ENCODE measurements at places on chromosomes 16 and 17.

DNA sequence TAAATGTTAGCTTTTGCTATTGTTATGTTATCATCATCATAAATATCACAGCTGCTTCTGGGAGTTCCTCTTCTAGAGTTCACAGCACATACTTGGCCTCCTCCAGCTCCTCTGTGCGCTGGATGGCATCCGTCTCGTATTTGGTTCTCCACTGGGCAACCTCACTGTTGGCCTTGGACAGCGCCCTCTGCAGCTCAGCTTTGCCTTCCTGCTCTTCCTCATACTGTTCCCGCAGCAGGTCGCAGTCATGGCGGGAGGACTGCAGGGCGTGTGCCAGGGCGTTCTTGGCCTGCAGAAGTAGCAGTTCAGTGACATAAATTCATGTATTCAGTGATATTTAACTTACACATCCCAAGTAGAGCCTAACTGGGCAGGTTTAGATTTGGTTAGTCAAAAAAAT is 23.4 kb downstream of the MYH8 start:
- DNase-seq = no peak

DNA sequence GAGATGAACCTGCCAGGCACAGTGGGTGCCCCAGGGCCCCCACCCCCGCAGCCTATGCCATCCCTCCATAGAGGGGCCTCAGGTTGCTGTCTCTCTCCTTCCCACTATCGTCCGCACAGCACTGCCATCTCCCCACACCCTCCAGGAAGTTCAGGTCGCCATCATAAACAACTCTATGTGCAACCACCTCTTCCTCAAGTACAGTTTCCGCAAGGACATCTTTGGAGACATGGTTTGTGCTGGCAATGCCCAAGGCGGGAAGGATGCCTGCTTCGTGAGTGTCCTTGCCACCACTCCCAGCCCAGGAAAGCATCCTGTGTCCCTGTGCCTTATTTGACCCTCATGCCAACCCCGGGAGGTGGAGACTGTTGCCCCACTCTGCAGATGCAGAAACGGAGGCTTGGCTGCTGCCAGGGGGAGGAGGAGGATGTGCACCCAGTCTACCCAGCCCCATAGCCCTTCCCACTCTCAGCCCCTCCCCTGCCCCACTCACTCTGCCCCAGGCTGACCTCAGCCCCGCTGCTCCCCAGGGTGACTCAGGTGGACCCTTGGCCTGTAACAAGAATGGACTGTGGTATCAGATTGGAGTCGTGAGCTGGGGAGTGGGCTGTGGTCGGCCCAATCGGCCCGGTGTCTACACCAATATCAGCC is 3.9 kb downstream of the PRSS21 start:
- no peak for DNase-seq

DNA sequence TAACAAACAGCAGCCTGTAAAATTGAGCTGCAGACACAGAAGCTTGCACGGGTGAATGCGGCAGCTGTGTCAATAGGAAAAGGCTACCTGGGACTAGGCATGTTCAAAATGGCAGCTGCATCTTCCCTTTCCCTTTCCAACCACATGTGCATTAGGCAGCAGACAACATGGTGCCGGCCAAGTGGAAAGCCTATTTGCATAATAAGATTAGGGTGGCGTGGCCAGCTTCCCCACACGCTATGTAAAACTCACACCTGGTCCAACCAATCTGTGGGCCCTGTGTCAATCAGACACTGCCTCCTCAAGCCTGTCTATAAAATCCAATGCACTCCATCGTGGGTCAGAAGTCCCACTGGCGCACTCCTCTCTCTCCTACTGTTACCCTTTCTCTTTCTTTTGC is 61.0 kb upstream of the RBBP6 start:
- DNase-seq = no peak

DNA sequence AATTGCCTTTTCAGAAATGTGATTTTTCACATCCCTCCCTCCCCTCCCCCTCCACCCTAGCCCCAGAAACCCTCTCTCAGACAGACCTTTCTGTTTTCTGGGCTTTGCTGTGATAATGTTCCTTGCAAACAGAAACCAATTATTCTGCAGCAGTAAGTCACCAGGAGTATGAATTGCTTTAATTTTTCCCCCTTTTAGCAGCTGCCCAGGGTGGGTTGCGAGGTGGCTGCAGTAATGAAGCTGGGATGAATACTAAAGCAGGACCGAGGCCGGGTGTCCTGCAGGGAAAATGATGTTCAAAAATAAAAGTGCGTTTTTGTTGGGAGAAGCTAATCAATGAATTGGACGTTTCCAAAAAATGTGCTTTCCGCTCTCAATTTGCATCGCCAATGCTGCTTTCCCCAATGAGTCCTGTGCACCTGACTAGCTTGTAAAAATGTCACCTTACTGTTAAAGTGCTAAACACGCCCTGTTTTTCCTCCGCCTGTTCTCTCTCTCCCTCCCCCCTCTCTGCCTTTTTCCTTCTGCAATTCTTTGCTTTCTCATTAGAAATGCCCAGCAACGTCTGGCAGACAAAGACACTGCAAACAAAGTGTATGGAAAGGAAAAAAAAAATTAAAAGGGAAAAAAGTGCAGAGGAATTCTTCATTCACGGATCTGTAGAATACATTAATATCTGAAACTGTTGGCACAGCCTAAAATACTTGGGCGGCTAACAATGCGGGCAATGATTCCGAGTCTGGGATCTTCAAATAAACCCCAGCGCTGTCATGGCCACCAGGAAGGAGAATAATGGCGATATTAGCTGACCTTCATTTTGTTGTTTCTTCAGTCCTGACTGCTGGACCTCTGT is 244.1 kb downstream of the STX8 start:
- no peak for DNase-seq

GRCh38 chr16:81599034-81599744 is 154.6 kb downstream of the CMIP start:
- DNase-seq = no peak

DNA sequence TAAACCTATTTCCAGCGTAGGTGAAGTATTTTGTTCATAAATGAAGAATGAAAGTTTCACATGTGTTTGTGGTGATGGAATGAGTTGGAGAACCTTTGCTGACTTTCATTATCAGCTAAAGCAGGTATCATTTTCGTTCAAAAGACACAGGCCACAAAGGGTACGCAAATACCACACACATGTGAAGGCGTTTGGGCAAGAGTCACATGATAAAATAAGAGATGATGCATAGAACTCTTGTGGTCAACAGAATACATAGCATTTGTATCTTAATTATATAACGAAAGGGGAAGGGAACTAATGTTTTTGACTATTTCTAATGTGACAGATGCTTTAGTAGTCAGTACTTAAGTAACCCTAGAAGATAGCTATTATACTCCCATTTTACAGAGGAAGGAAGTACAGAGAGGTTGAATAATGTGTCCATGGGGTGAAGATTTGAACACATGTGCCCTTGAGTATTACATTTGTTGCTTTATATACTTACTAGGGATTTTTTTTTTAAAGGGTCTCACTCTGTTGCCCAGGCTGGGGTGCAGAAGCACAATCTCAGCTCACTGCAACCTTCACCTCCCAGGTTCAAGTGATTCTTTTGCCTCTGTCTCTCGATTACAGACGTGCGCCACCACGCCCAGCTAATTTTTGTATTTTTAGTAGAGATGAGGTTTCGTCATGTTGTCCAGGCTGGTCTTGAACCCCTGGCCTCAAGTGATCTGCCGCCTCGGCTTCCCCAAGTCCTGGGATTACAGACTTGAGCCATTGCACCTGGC is 4.8 kb downstream of the RPA1 start:
- no peak for DNase-seq

All from keratinocyte (primary cell).